ENCODE measurements at places on chromosomes 2 and 18.
A peak's percentile ranks its signal among the peaks of the same experiment; 100 is the strongest.

DNA sequence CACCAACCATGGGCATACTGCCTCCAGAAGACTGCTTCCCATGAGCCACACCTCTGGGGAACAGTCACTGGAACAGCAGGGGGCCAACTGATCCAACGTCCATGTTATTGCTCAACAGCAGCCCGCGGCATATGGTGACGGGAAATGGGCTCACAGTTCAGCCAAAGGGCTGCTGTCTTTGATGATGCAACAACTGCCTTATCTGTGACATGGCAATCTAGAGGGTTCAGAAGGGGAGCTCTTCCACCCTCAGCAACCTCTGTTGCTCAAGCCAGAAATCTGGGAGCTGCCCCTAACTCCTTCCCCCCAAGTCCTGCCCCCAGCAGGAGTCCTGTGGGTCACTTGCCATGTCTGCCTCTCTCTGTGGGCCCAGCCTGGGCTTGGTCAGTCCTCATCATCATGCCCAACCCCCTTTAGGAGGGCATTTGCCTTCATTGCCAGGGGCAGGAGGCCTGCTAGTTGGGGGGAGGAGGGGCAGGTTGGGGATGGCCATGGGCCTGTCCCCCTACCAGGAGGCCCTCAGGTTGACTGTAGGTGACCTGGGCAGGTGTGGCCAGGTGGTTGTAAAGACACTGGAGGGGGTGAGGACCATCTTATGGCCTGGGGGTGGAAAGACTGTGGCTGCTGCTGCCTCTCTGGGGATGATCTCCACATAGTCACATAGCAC lies 212.9 kb downstream of the CYP26B1 start:
- peak; percentile 51 for DNase-seq

DNA sequence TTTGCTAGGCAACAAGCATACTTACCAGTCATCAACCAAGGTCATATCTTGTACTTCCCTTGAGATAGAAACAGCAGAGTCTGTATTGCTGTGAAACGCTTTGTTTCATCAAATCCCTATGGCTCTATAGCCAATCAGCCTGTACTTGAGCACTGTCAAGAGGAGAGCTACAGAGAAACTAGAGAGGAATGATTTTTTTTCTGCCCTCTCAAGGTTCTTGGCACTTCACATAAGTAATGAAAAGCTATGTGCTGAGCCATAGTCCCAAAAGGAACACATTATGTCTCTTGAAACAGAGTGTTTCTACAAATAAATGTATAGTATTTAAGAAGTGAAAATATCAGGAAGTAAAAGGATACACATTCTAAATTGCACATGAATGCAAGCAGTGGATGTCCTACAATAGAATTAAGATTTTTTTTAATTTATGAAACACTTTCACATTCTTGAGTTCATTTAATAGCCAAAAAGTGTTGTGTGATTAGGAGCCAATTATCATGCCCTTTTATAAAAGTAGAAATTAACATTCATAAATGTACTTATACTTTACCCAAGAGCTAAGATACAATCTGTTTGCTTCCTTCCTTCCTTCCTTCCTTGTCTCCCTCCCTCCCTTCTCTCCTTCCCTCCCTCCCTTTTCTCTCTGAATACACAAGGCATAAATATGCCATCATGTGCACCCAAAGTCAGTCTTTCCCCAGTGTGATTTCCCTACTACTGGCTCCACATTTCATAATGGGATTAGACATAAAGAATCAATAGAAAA lies 131.8 kb downstream of the CSRNP3 start:
- DNase-seq: no peak

DNA sequence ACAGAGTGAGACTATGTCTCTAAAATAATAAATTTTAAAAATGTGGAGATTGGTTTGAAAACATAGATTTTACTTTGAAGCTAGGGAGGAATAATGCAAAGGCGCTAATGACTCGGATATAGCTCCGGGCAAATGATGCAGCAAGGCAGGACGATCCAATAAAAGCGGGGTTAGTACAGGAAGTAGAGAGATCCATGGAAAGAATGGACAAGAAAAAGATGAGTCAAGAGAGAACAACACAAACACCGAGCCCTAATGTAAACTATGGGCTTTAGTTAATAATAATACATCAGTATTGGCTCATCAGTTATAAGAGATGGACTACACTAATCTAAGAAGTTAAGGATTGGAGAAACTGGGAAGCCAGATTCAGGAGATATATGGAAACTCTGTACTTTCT lies 74.5 kb downstream of the QPCT start:
- no peak for DNase-seq

DNA sequence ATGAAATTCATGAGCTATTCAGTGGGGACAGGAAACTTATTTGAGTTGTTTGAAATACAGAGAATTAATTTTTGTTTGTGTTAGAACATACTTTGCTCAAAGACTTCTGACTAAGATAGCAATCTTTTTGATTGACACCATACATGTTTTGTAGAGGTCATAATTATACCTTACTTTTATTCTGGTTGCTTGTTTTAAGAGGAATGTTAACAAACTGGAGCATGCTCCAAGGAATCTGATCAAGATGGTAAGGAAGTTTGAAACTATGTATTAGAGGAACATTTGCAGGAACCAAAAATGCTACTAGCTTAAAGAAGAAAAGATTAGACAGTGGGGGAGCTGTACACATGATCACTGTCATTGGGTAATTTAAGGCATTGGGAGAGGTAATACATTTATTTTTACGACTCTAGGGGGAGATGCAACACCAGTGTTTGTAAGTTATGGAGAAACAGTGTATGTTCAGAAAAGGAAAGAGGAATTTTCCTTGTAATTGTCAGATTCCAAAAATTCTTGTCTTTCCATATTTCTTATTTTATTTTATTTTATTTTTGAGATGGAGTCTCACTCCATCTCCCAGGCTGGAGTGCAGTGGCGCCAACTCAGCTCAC lies 8.0 kb downstream of the AGFG1 start:
- DNase-seq: no peak

GRCh38 chr18:13300029-13300428 lies 81.5 kb downstream of the LDLRAD4 start:
- DNase-seq: no peak

GRCh38 chr2:44939106-44940048 lies 2.1 kb upstream of the SIX3 start:
- no peak for DNase-seq

GRCh38 chr2:9751831-9752230 lies 91.4 kb upstream of the TAF1B start:
- DNase-seq: no peak

DNA sequence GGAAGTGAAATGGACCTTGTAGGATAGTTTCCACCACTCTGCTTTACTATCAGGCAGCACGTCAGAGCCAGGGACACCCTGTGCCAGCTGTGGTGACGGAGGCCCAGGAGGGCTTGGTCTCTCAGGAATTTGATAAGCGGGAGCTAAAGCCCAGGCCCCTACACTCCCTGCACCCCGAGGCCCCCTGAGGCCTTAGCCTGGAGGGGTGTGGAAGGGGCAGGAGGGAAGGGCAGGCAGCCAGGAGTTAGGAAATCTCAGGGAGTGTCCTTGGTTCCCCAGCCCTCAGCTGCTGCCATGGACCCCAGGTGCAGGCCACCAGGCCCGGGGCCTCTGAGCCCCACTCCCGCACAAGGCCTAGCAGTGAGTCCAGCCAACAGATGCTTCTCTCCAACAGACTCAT lies 38.2 kb downstream of the PDIA6 start:
- DNase-seq: no peak

DNA sequence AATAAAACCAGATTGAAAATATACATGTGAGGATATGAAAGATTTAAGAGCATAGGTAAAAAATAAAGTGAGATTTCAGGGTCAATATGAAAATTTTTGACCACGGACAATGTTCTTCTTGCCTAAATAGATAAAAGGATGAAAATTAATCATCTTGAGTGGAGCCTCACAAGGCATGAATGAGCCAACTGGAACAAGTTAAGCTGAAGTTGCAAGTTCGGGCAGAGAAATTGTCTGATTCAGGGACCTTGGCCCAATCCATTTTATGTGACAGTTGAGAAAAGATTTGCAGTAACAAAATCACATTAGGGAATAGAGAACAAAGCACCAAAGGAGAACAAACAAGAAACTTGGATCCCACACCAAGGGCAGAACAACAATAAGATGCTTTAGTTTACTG lies 305.3 kb downstream of the TMX3 start:
- DNase-seq: no peak

GRCh38 chr2:7368211-7368610 lies 451.0 kb downstream of the RNF144A start:
- no peak for DNase-seq

GRCh38 chr2:236614551-236614950 lies 44.9 kb downstream of the ACKR3 start:
- DNase-seq: no peak

DNA sequence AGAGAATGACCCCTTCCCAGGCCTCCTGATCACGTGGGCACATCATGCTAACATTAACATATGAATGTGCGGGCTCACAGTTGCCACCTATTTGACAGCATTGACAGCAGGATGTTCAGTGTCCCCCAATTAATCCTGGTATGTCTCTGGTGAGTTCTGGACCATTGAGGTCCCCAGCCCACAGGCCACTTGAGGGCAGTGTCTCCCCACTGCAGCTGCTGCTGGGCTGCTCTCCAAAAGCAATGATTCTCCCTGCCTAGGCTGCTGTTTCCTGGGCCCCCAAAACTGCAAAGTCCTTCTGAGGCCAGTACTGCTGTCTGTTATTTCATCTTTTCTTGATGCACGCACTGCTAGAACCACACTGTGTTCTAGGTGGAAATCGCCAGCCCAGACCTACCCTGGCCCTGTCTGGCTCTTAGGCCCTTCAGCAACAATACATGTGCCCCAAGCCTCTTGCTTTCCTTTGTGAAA lies 52.7 kb upstream of the MAPK4 start:
- no peak for DNase-seq
